ENCODE measurements at places on chromosomes 2 and 18. TPM values are rescaled to one million over a fixed set of nuclear protein-coding genes. Genes with fewer than 3 reads are reported as not detected.

Gene OR6B2
- not detected for total RNA-seq

Gene TEX44
- total RNA-seq: not detected

Gene POTEE
- under 0.01 TPM for total RNA-seq

Gene C1GALT1C1L
- total RNA-seq: 0.74 TPM

Gene KCNG3
- total RNA-seq: not detected

Gene STARD6
- not detected for total RNA-seq

Gene ANTXR1
- total RNA-seq: 73.1 TPM

Gene PDE11A
- total RNA-seq: 0.30 TPM

Gene DCDC2C
- not detected for total RNA-seq

Gene TRMT61B
- total RNA-seq: 11.5 TPM

Gene KIF1A
- total RNA-seq: 0.14 TPM

Gene PDE1A
- total RNA-seq: 0.89 TPM
